ENCODE measurements at places on chromosomes 4 and X.

GRCh38 chr4:159248384-159249178, 145.7 kb downstream of the RAPGEF2 start:
- DNase-seq: no peak
- H3K36me3 ChIP-seq: peaks cover 5% of the 10 kb centered on the region
- peak overlapping the region; percentile 24 for H3K4me3 ChIP-seq
- peaks cover 21% of the 10 kb centered on the region for H3K4me1 ChIP-seq

- H3K36me3 ChIP-seq: no peaks in the 10 kb centered on the region
- no peaks in the 10 kb centered on the region for H3K27me3 ChIP-seq
- H3K4me3 ChIP-seq: no peak overlapping the region
- H3K27ac ChIP-seq: no peak overlapping the region
Measured at GRCh38 chrX:77731821-77732419, 54.1 kb downstream of the ATRX start.

GRCh38 chr4:149549911-149550310, 265.7 kb downstream of the IQCM start:
- no peak overlapping the region for H3K4me3 ChIP-seq
- H3K27ac ChIP-seq: no peak overlapping the region
- no peaks in the 10 kb centered on the region for H3K36me3 ChIP-seq
- H3K27me3 ChIP-seq: no peaks in the 10 kb centered on the region
- H3K4me1 ChIP-seq: no peaks in the 10 kb centered on the region
- no peak for DNase-seq

DNA sequence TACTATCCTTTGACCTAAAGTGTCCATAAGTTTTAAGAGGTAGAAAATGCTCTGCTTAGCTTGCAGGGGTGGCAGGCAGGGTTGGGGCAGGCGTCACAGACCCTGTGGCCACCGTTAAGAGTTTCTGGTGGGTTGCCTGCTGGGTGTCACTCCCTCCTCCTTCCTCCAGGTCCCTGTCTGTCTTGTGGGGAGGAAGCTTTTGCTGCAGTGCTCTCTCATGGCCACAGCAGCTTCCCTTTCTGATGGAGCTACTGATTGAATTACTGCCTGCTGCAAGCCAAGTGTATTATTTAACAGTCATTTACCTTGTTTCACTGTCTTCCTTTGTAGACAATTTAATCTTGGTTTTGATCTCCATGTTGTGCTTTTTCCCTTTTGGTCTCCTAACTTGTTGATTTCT, 384.6 kb downstream of the IDS start:
- no peaks in the 10 kb centered on the region for H3K36me3 ChIP-seq
- no peaks in the 10 kb centered on the region for H3K4me1 ChIP-seq
- H3K27ac ChIP-seq: no peak overlapping the region
- no peaks in the 10 kb centered on the region for H3K27me3 ChIP-seq
- no peak for DNase-seq

GRCh38 chrX:16458208-16458607, 191.8 kb upstream of the S100G start:
- no peaks in the 10 kb centered on the region for H3K27me3 ChIP-seq
- no peaks in the 10 kb centered on the region for H3K36me3 ChIP-seq
- H3K27ac ChIP-seq: no peak overlapping the region
